CD4-positive, alpha-beta T cell (primary cell): ENCODE measurements at places on chromosomes 7 and 10. TPM values are rescaled to one million over a fixed set of nuclear protein-coding genes. Genes with fewer than 3 reads are reported as not detected.
A peak's percentile ranks its signal among the peaks of the same experiment; 100 is the strongest.

GRCh38 chr10:49844775-49845595 lies 82.9 kb upstream of the OGDHL start:
- no peaks in the 10 kb centered on the region for H3K4me1 ChIP-seq
- H3K27ac ChIP-seq: no peak overlapping the region
- no peak for DNase-seq
- no peak overlapping the region for H3K4me3 ChIP-seq
- H3K36me3 ChIP-seq: peaks cover 20% of the 10 kb centered on the region
- H3K27me3 ChIP-seq: no peaks in the 10 kb centered on the region

DNA sequence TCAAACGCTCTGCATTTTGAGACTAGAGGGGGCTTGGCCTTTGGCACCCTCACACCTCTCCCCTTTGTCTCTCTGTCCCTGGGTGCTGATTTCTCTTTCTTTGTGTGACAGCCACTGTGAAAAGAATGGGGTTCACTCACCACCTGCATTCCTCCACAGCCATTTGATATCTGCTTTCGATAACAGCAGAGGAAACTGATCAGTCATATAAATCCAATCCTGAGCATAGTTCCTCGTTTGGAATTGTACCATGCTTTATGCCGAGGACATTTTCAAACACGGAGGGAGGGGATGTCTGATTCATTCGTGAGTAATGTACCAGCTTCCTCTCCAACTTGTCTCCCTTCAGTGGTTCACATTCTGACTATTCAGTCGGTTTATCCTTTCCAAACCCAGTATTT lies 15.8 kb downstream of the MET start:
- no peak for DNase-seq
- H3K36me3 ChIP-seq: no peaks in the 10 kb centered on the region
- no peak overlapping the region for H3K4me3 ChIP-seq
- H3K4me1 ChIP-seq: no peaks in the 10 kb centered on the region
- no peak overlapping the region for H3K27ac ChIP-seq
- peaks cover 6% of the 10 kb centered on the region for H3K27me3 ChIP-seq

DNA sequence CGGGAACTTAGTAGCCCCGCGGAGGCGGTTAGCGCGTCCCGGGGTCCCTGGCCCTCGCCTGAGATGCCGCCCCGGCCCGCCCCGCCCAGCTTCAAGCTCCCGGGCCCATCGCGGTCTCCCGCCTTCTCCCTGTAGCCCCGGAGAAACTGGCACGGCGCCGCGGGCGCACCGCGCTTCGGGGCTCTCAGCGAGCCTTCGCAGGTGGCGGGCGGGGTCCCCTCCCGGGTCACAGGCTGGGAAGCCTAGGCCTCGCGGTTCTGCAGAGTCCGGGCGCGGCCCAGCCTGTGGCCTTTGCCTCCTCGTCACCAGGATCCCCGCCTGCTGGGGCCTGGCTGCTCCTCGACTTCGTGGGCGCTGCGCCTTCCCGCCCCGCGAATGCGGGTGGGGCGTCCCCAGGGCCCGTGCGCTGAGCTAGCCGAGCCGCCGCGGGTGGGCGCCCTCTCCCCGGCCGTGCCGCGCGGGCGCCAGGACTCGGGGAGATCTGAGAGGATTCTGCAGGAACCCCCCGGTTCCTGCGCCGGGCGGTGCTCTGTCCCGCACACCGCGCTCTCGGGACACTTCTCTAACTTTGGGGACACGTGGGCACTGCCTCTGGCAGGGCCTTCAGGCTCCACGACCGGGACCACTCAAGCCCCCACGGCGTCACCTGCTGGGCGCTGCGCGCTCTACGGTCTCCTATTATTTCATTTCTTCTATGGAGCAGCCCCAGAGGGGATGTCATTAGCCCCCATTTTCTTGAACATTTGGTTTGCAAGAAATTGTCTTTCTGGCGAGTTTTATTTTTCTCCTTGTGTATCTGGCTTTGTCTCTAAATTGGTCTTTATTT lies 682 bp upstream of the RGS10 start:
- no peaks in the 10 kb centered on the region for H3K27me3 ChIP-seq
- peak overlapping the region; percentile 84 for H3K27ac ChIP-seq
- DNase-seq: peak; percentile 66
- no peaks in the 10 kb centered on the region for H3K36me3 ChIP-seq
- H3K4me3 ChIP-seq: peak overlapping the region; percentile 92
- H3K4me1 ChIP-seq: peaks cover 40% of the 10 kb centered on the region

DNA sequence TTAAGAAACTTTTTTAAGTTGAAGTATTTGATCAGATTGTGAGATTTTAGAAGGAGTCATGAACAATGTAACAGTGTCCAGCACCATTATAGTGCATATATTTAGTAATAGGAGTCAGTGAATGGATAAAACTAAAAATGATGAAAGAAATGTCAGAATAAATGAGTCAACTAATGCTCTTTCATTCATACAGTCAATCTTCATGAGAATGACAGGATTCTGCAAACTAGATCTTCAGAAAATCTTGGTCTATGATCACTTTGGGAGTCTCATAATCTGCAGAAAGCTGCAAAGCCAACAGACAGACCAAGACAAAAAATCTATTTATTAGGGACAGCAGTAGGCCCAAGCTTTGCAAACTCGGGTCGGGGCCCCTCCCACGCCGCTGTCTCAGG lies 710 bp downstream of the RNLS start:
- H3K36me3 ChIP-seq: no peaks in the 10 kb centered on the region
- H3K27me3 ChIP-seq: no peaks in the 10 kb centered on the region
- H3K4me1 ChIP-seq: peaks cover 7% of the 10 kb centered on the region
- H3K27ac ChIP-seq: peak overlapping the region; percentile 77

DNA sequence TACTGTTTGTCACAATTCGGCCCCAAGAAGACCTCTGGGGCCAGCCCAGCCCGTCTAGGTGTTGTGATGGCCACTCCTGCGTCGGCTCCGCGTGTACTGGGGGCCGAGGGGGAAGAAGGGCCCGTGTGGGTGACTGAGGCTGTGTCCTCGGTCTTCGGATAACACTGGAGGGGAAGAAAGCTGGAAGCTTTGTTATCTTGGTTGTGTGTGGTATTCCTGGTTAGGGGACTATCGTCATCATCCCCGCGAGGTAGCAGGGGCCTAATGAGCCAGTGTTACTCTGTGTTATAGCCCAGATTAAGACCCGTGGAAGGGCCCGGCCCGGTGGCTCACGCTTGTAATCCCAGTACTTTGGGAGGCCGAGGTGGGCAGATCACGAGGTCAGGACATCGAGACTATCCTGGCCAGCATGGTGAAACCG lies 854 bp downstream of the MTG1 start:
- DNase-seq: peak; percentile 20
- peak overlapping the region; percentile 74 for H3K4me3 ChIP-seq
- H3K27me3 ChIP-seq: no peaks in the 10 kb centered on the region
- H3K4me1 ChIP-seq: peaks cover 53% of the 10 kb centered on the region

DNA sequence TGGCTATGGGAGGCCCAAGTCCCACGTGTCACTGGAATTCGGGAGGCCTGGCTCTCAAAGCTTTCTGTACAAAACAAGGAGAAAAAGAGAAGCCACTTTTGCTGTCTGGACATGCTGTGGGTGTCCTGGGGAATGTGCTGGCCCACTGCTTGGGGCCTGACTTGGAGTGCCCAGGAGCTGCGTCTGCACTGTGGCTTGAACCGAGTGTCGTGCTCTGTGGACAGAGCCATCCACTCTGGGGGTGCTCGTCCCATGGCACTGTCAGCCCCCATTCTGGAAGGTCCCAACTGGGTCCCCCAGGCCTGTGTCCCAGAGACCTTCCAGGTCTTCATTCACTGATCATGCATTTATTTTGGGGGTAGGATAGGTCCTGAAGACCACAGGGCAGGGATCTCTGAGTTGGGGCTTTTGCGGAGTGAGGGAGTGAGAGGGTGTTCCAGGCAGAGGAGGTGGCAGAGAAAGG lies 138.0 kb downstream of the LHPP start:
- no peak overlapping the region for H3K4me3 ChIP-seq
- H3K27ac ChIP-seq: no peak overlapping the region
- no peaks in the 10 kb centered on the region for H3K36me3 ChIP-seq
- no peak for DNase-seq
- H3K4me1 ChIP-seq: peaks cover under 1% of the 10 kb centered on the region
- no peaks in the 10 kb centered on the region for H3K27me3 ChIP-seq

GRCh38 chr7:29806995-29807841 lies 910 bp downstream of the WIPF3 start:
- no peak overlapping the region for H3K27ac ChIP-seq
- peaks cover 3% of the 10 kb centered on the region for H3K4me1 ChIP-seq
- H3K4me3 ChIP-seq: no peak overlapping the region
- peaks cover 65% of the 10 kb centered on the region for H3K27me3 ChIP-seq
- DNase-seq: no peak
- no peaks in the 10 kb centered on the region for H3K36me3 ChIP-seq

DNA sequence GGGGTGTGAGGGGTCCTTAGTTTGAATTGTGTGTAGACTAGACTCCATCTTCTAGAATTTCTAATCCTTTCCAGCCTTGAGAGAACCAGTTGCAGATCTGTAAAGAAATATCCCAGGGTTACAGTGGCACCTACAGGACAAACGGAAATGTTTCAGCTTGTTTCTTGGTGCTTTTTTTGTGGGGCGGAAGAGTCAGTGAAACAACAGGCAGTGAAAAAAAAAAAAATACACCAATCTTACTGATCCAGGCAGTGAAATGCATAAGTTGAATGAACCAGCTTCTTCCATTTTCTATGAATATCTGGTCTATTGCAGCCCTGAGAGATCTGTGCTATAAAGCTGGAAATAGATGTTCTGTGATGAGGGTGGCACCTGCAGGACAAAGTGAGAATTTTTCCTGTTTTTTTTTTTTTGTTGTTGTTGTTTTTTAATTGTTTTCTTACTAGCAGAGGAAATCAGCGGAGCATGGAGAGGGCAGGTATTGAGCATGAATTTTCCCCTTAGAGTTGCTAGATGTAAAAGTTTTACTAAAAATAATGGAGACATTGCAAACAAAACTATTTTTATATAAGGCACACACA lies 81.9 kb upstream of the DYNC1I1 start:
- H3K4me3 ChIP-seq: no peak overlapping the region
- no peak overlapping the region for H3K27ac ChIP-seq
- no peak for DNase-seq
- H3K4me1 ChIP-seq: no peaks in the 10 kb centered on the region
- no peaks in the 10 kb centered on the region for H3K27me3 ChIP-seq

The HYAL4 gene
- not detected for total RNA-seq

The GPC2 gene
- 16.4 TPM for total RNA-seq

The STEAP1 gene
- total RNA-seq: not detected

The TCF7L2 gene
- total RNA-seq: 4.2 TPM

The SPOCK2 gene
- total RNA-seq: 976 TPM

The RNF32 gene
- total RNA-seq: not detected
